Esophagus muscularis mucosa (tissue), 4 donors: ENCODE measurements at places on chromosomes 11 and 22. TPM values are rescaled to one million over a fixed set of nuclear protein-coding genes. Genes with fewer than 3 reads are reported as not detected.

GRCh38 chr22:40758390-40758789, 60.8 kb downstream of the SLC25A17 start:
- H3K36me3 ChIP-seq = no peaks in the 10 kb centered on the region
- H3K27ac ChIP-seq = no peak overlapping the region
- H3K4me3 ChIP-seq = no peak overlapping the region

GRCh38 chr22:27719535-27720227, 81.9 kb downstream of the MN1 start:
- peaks cover 22% of the 10 kb centered on the region for H3K4me1 ChIP-seq
- peak overlapping the region; percentile 51 for H3K27ac ChIP-seq
- DNase-seq = no peak
- H3K27me3 ChIP-seq = no peaks in the 10 kb centered on the region
- H3K4me3 ChIP-seq = no peak overlapping the region
- no peaks in the 10 kb centered on the region for H3K36me3 ChIP-seq

DNA sequence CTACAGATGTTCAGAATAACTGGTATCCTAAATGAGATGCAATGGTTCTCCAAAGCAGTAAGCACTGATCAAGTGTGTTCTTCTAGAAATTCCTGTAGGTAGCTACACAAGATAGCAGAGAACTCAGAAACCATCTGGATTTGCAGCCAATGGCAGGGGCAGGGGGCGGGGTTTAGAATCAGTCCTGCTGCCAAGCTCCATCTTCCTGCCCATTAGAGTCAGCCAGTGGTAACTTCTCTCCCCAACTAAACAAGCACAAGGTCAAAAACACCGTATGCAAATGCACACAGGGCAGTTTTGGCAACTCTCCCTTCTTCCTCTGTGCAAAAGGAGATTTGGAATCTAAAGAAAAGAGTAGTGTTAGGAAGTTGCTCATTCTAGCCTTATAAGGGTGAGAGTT, 237.5 kb upstream of the CCDC90B start:
- DNase-seq = peak; percentile 81
- no peak overlapping the region for H3K27ac ChIP-seq
- H3K4me3 ChIP-seq = no peak overlapping the region
- no peaks in the 10 kb centered on the region for H3K27me3 ChIP-seq

- H3K4me1 ChIP-seq = peaks cover 6% of the 10 kb centered on the region
- no peaks in the 10 kb centered on the region for H3K36me3 ChIP-seq
- DNase-seq = no peak
Measured at GRCh38 chr11:123475469-123475868, 45.4 kb downstream of the GRAMD1B start.

DNA sequence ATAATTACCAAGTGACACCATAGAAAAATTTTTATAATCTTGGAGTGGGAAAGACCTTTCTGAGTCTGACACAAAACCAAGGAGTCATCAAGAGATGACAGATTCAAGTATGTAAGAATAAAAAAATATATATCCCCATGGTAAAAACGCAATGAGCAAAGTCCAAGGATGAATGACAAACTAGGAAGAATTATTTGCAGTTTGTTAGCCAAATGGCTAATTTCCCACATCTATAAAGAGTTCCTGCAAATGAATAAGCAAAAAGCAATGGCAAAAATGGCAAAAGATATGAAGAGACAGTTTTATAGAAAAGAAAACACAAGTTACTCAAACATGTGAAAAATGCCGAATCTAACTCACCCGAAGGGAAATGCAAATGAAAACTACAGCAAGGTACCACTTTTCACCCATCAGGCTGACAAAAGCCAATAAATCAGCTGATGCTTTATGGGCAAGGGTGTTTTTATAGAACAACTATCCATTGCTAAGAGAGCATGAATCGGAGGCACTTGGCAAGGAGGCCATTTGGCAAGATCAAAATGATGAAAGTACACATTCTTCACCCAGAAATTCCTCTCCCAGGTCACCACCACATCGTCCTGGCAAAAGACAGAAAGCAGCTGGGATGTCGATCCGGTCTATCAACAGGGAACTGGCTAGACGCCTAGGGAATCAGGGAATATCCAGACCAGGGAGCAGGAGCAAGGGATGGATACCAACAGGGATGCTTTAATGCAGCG, 21.1 kb upstream of the KLHL35 start:
- H3K27ac ChIP-seq = no peak overlapping the region
- no peaks in the 10 kb centered on the region for H3K36me3 ChIP-seq
- no peaks in the 10 kb centered on the region for H3K27me3 ChIP-seq
- peaks cover 6% of the 10 kb centered on the region for H3K4me1 ChIP-seq

DNA sequence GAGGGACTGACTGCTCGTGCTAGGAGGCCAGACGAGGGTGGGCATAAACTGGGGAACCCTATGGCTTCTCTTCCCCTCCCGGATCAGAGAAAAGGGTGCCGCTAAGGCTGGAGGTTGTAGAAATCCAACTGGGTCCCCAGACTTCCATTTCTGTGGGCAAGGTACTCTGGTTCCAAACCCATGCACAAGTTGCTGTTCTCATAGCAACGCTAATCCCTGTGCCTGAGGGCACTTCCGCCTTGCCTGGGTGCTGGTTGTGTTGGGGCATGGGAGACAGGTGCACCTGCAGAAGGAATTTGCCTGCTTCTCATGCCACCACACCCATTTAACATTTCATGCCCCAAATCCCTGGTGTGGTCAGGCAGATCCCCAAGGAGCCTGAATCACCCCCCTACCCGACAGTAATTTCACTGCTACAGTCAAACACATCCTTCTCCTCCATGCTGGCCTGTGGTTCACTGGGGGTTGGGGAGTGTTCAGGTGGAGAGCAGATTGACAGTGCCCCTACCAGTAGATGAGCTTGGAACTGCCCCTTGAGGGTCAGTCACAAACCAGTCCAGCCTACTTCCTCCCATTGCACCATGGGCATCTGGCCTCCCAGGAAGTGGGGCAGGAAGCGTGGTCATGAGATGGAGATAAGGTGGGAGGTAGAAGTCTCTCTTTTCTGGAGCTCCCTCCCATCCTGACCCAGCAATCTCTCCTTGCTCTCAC, 1.2 kb downstream of the C2CD2L start:
- peaks cover 16% of the 10 kb centered on the region for H3K36me3 ChIP-seq
- H3K27ac ChIP-seq = peak overlapping the region; percentile 90
- H3K27me3 ChIP-seq = no peaks in the 10 kb centered on the region
- peaks cover 26% of the 10 kb centered on the region for H3K4me1 ChIP-seq
- DNase-seq = no peak
- H3K4me3 ChIP-seq = peak overlapping the region; percentile 99

DNA sequence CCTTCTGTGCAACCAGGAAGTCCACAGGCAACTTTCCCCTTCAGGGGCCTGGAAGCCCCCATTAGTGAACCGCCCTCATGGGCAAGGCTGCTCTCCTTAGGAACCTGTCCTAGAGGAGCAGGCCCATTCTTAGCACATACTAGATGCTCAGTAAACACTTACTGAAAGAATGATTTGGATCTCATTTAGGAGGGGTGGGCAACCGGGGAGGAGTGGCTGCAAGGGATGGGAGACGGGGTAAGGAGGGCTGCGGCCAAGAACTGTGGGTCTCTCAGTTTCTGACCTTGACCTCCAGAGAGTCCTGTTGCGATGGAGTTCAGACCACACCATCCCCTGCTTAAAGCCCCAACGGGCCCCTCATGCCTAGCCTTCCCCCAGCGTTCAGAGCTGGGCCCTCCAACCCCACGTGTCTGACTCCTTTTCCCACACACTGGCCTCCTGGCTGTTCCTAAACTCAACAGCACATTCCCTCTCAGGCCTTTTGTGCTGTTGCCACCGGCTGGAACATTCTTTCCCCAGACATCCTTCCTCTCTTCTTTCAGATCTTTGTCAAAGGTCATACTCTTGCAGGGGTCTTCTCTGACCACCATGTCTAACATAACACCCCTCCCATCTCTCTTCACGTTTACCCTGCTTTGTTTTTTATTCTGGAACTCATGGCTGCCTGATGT, 20.7 kb upstream of the PICK1 start:
- no peak for DNase-seq
- H3K27ac ChIP-seq = no peak overlapping the region
- no peaks in the 10 kb centered on the region for H3K36me3 ChIP-seq
- no peaks in the 10 kb centered on the region for H3K27me3 ChIP-seq
- peaks cover 30% of the 10 kb centered on the region for H3K4me1 ChIP-seq

GRCh38 chr11:40867991-40868632, 591.3 kb downstream of the LRRC4C start:
- H3K4me3 ChIP-seq = no peak overlapping the region
- H3K4me1 ChIP-seq = no peaks in the 10 kb centered on the region
- H3K36me3 ChIP-seq = no peaks in the 10 kb centered on the region
- no peak overlapping the region for H3K27ac ChIP-seq
- DNase-seq = no peak

- H3K36me3 ChIP-seq = no peaks in the 10 kb centered on the region
- no peak for DNase-seq
- H3K4me1 ChIP-seq = no peaks in the 10 kb centered on the region
- no peak overlapping the region for H3K4me3 ChIP-seq
- H3K27me3 ChIP-seq = no peaks in the 10 kb centered on the region
Measured at GRCh38 chr11:6554828-6555706, 48.3 kb downstream of the RRP8 start.

DNA sequence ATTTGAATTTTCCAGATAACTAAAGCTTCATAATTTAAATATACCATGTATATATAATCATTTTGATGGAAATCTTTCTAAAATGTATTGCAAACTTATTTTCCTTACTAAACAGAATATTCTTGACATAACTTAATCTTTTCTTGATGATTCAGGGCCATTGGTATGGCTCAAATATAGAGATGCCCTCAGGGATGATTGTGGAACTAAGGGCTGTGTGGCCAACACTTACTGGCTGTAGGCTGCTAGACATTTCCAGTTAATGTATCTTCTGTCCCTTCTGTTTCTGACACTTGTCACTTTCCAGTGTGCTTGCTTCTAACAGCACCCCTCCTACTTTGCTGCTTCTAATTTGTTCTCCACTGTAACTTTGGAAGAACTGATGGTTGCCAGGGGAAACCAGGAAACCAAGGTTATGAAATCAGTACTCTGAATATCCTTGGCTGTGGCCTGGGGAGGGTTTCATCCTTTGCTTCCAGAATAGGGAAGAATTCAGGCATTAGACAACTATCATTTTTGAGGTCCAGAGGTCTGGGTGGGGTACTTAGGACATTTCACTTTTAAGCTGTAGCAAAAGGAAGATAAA, 697.2 kb downstream of the ETS1 start:
- no peak for DNase-seq
- no peak overlapping the region for H3K27ac ChIP-seq
- H3K4me3 ChIP-seq = no peak overlapping the region
- no peaks in the 10 kb centered on the region for H3K36me3 ChIP-seq
- H3K27me3 ChIP-seq = no peaks in the 10 kb centered on the region
- no peaks in the 10 kb centered on the region for H3K4me1 ChIP-seq

MUC5AC gene
- total RNA-seq = under 0.01 TPM

TH gene
- not detected for total RNA-seq

OSBP gene
- total RNA-seq = 32.5 TPM

ZC3H12C gene
- total RNA-seq = 25.9 TPM
